ENCODE measurements at places on chromosomes 7 and 10.

DNA sequence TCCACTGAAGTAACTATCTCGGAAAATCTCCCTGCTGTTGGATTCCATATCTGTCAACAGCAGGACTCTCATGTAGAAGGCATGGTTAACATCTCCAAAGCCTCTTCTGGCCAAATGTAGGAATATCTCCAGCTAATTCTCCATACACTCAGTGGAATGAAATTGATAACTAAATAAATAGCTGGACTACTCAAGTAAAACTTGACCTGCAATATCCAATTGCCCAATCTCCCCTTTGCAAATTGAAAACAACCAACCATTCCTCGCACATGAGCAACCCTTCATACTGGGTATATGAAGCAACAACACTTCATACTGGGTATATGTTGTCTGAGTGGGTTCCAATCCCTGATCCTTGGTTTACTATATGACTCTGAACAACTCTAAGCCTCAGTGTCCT, 105.4 kb upstream of the KMT2E start:
- no peak for DNase-seq

GRCh38 chr10:118901380-118901779, 128.1 kb upstream of the NANOS1 start:
- no peak for DNase-seq

DNA sequence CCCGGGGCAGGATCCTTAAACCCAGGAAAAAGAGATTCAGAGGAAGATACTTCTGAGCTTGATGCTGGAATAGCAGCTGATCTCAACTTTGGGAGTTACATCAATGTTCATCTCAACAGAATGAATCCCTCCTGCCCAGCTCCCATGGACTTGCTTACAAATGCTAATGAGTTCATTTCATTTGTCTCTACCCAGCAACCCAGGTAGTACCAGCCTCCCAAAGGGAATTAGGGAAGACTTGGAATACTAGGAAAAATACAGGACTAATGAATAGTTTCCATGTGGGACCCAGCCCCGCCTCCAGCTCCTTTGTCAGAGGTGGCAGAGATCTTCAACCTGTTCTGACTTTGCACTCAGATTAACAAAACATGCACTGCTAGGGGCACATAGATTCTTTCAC, 22.1 kb upstream of the TCF7L2 start:
- no peak for DNase-seq

DNA sequence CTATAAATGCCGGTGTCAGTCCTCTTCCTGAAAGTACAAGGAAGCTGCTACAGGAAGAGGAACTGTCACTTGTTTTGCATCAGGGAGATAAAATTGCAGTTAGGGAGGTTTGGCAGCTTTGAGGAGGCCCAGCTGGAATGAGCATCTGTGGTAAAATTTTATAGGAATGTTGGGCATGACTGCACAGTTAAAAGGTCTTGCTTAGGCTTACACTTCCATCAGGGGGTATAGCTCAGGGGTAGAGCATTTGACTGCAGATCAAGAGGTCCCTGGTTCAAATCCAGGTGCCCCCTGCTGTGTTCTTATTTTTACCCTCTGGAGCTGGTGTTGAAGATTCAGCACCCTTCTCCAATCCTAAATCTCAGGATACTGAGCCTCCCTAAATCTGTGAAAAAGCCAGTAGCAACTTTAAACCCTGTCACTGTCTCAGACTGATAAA, 65.9 kb downstream of the ZNF467 start:
- no peak for DNase-seq

- no peak for DNase-seq
Measured at GRCh38 chr10:59713196-59713821, 3.7 kb upstream of the SLC16A9 start.

- no peak for DNase-seq
Measured at GRCh38 chr10:88125766-88126165, 262.3 kb downstream of the PTEN start.

DNA sequence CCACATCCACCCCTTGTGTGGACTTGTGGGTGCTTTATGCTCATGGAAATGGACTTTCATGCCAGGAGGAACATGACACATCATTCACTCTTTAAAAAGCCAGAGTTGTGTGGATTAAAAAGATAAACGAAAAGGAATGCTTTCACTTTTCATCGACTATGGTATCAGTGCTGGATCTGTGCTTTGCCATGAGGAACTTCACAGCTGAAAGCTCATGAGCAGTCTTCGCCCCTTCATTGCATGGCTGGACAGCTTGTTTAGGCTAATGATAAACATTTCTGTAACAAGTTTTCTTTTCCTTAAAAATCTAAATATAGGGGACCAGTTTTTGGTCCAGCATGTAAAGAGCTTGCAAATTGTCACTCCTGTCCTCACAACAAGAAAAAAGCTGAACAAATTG, 173.6 kb upstream of the NPS start:
- no peak for DNase-seq

GRCh38 chr7:40622941-40623501, 488.2 kb downstream of the SUGCT start:
- no peak for DNase-seq

GRCh38 chr10:9712393-9712792, 1305.3 kb upstream of the CELF2 start:
- no peak for DNase-seq

DNA sequence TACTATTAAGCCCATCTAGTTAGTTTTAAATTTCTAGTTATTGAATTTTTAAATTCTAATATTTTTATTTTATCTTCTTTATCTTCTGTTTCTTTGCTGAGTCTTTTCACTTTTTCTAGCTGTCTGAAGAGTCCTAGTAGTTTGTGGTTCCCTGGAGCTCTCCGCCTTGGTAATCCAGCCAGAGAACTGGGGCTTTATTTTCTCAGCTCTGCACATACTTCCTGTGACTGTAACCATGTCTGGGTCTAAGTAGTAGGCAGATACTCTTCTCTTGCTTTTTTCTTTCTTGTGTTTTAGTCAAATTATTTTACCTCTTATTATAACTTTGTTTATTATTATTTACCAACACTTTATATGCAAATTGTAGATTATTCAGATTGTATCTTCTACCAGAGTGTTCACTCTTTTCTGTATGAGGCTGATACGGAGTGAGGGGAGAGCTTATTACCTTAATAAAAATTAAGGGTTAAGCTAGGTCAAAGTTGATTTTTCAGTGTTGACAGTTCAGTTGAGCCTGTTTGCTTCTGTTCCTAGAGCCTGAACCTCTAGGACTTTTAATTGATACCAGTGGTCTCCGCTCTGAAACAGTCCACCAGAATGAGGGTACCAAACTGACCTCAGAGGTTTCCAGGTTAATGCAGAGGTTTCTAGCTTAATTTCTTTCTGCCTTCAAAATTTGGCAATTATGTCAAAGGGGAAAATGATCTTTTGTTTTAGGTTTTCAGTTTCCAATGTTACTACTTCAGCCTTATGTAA, 155.4 kb downstream of the ADK start:
- no peak for DNase-seq

DNA sequence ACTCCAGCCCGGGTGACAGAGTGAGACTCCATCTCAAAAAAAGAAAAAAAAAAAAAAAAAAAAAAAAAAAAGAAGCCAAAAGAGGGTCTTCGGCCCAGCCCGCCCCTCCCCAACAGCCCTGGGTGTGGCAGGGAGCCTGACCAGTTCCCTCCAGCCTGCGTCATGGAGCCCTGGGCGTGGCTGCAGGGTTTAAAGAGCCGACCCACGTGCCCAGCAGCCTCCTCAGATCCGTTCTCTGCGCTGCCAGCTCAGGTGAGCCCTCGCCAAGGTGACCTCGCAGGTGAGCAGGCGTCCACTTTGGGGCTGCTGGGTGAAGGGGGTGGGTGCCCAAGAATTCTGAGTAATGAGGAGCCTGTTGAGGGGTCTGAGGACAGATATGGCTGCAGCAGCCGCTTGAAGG, at the start of gene FXYD4:
TSS of gene FXYD4 (plus strand) at position 219 of the 400 bp plus-strand sequence. CDS start 2,111 bp downstream, outside the sequence.
- no peak for DNase-seq

DNA sequence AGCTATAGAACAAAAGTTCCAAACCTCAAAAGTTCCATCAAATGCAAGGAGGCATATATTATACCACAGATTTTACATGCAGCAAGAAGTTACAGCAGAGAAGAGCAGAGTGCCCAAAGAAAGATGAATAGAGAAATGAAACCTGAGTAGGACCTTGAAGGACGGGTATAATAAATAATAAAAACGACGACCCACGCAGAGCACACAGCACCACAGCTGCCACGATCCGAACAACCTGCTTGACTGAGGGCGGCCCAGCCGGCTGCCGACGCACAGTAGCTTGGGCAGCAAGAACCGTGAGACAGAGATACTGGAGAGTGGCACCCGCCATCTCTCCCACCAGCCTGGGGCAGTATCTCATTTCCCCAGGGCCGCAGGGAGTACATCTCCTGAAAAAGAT, 79.0 kb downstream of the HIPK2 start:
- DNase-seq, result no peak

GRCh38 chr7:45183711-45184210, 26.2 kb downstream of the RAMP3 start:
- no peak for DNase-seq

DNA sequence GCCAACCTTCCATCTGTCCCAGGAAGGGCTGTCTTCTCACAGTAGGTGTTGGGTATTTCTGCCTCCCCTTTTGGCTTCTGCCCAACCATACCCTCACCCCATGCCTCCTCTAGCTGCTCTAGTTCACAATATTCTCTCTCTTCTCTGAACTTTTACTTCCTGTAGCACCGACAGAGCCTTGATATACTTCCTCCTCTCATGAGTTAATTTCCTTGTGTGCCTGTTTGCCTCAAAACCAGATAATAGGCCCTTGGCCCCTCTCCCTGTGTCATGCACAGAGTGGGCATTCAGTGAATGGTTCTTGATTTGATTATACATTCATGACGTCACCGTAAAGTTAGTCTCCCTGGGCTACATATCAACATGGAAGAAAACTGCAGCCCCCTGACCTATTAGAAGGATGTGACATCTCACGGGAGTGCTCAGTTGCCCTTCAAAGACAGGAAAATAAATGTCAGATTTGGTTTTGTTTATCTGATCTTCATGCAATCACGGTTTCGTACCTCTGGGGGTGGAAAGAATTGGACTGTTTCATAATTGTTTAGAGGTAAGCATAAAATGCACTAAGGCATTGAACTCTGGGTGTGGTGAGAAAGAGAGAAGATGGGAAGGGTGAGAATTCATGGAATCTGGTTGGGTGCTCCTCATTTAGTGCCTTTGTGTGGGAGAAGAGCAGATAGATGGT, 127.7 kb downstream of the ITIH5 start:
- DNase-seq, result no peak

DNA sequence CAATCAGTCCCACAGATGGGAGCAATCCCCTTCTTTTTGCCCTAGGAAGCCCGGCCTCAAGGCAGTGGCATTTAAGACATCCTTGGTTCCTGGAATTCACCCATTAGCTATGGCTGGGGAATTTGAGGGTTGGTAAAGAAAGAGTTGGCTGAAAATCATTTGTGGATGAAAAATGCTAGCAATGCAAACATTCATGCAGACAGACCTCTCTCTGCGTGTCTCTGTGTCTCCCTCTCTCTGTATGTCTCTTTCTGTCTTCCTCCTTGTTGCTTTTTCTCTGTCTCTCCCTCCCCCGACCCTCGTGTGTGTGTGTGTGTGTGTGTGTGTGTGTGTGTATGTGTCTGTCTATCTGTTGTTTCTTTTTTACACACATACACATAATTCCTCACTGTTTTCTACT, 19.4 kb downstream of the LDB3 start:
- DNase-seq, result no peak

- no peak for DNase-seq
Measured at GRCh38 chr7:155268921-155269650, 28.6 kb upstream of the INSIG1 start.

Measured in LoVo (cell line).